ENCODE measurements at places on chromosomes 4 and X. TPM values are rescaled to one million over a fixed set of nuclear protein-coding genes. Genes with fewer than 3 reads are reported as not detected.
A peak's percentile ranks its signal among the peaks of the same experiment; 100 is the strongest.

The MID1 gene
- 16.6 TPM for total RNA-seq

The TRAM1L1 gene
- total RNA-seq: 3.5 TPM

The PAGE2B gene
- 0.78 TPM for total RNA-seq

GRCh38 chr4:173891072-173891471, 361.0 kb upstream of the HAND2 start:
- no peak for DNase-seq

DNA sequence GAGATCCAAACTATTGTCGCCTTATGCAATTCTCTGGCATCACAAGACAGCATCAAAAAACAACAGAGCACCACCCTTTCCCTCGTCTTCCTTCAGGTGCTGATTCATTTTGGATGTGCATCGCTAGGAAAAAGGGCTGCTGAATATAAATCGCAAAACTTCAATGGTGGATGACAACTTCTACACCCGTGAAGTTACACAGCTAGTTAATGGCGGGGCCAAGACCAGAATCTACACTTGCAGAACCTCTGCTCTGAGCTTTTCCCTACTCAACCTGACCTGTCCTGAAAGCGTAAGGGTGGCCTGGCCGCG, 674 bp downstream of the GNPDA2 start:
- no peak for DNase-seq

- DNase-seq: peak; percentile 26
These were observed 68.5 kb downstream of the GAB1 start for GRCh38 chr4:143405075-143405730.

DNA sequence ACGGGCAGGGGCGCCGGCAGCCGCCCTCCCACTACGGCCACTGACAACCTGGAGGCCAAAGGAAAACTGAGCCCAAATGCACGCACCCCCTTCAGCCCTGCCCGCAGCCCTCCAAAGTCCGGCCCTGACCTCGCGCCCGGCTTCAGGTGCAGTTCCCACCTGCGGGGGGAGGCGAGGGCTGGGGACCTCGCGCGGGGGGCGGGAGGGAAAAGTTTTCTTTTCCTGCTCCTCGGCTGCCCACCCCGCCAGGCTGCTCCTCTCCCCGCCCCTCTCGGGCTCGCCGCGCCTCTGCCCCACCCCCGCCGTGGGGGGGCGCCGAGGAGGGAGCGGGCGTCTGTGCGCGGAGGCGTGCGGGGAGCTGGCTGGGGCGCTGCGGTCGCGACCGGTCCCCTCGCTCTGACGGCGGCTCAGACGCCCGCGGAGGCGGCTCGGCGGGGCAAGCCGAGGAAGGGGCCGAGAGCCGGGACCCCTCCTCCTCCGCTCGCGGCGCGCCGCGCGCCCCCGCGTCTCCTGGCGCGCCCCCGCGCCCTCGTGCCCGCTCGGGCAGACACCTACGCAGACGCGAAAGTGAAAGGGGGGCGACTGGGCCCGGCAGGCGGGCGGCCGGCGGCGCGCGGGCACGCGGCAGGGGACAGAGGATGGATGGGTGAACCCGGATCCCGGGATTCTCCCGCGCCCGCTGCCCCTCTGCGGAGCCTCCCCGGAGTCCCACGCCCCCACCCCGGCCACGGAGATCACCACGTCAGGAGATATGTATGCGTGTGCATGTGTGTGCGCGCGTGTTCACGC, 3.1 kb upstream of the NR3C2 start:
- no peak for DNase-seq
